ENCODE measurements at places on chromosomes 12 and 14.

GRCh38 chr12:125247477-125247876, 182.2 kb downstream of the AACS start:
- no peak for DNase-seq

DNA sequence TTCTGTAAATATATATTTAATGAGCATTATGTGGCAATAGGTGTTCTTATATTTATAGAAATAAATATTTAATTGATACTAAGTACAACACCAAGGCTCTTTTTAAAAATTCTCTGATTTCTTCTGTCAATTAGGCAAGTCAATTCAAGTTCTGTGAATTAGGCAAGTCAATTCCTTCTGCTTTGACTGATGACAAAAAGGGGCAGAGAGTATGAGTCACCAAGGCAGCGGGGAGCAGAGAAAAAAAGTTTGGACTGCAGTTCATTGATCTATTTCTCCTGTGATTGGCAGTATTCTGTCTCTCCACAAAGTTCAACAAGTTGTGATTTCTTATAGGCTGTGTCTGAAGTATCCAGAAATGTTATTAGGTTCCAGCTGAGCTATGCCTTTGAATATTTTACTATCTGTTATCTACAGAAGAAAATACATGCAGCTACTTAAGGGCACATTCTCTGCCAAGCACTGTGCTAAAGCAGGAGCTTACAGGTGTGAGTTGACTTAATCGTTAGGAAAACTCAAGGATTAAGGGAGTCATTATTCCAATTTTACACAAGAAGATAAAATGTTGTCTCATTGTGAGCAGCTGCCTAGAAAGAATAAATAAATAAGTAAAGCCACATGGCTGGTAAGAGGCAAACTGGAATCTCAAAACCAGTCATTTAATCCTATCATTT, 206.4 kb upstream of the ALG10B start:
- no peak for DNase-seq

DNA sequence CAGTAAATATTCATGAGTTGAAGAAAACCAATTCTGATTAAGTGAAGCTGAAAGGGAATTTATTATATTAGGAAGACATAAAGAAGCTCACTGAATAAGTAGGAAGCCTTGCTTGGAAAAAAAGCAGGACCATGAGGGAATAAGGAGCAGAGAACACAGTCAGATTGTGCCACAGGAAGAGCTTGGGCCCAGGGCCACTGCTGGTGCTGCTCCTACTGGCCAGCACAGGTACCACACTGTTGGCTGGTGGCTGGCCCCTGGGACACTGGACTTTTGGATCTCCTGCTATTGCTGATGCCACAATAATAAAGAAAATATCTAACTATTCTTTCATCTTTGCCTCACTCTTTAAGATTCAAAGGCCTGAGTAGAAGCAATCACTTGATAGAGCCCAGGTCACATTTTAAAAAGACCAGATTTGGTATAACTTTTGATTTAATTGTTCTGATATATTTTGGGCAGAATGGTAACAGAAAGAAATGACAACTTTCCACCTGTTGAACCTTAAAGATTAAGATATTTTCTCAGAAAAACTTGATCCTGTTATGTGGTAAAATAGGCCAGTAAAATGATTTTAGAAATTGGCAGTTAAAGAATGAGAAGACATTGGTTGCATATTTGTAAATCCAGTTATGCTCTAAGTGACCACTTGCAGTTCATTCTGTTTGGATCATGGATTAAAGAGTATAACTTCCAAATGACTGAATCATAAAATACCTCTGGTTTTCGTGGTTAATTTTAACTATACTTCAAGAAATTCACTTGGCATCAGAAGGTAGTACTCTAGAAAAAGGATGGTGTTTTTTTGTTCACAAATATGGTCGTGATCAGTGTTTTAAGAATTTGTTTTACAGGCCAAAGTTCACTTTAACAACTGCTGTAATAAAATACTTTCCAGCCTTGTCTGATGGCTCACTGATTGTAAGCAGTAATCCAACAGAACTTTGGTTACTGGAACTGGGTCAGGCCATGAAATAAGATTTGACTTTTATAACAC, 68.3 kb downstream of the DERA start:
- peak; percentile 98 for DNase-seq

DNA sequence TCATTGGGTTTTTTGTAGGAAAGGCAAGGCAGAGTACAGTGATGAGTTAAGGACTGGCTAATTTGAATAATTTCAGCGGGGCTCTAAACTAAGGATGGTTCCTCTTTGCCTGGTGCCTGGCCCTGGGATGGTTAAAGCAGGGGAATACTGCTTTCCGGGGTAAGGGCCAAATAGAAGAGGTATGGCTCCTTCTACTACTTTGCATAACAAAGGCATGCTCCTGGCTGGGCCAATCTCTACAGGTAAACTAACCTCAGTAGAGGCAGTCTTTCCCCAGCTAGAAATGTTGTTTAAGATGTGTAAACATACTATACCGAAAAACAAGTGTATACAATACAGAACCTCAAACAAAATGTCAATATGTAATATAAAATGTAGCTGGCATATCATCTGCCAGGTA, 1239.0 kb downstream of the SLC16A7 start:
- no peak for DNase-seq

DNA sequence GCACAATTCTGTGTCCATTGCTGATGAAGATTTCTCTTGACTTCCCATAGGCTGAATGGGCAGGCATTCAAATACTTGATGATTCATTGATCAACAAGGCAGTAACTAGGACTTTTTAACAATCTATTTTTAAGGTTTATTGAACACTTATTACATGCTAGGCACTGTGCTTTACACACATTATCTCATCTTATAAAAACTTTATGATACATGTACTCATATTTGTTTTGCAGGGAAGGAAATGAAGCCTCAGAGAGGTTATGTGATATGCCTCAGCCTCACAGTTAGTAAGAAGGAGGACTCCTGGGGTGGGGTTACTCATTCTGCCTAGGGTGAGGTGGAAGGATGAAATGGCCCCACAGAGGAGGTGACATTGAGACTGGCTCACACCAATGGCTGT, 12.9 kb upstream of the EMP1 start:
- no peak for DNase-seq

DNA sequence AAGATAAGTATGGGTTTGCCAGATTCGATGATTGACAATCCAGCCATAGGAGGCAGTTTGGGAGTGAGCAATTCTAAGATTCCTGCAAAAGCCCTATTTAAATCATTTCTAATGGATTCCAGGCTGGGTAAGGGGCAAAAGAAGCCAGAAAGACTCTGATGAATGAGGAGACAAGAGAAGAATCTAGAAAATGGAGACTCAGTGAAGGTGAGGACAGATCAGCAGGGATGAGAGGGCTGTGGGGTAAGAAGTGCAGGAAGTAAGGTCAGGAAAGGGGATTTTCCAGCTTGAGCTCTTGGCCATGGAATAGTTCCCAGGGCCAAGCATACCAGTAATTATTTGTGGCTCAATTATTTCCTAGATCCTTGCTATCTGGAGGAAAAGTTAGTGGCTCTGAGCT, 87.3 kb downstream of the TMX1 start:
- no peak for DNase-seq

DNA sequence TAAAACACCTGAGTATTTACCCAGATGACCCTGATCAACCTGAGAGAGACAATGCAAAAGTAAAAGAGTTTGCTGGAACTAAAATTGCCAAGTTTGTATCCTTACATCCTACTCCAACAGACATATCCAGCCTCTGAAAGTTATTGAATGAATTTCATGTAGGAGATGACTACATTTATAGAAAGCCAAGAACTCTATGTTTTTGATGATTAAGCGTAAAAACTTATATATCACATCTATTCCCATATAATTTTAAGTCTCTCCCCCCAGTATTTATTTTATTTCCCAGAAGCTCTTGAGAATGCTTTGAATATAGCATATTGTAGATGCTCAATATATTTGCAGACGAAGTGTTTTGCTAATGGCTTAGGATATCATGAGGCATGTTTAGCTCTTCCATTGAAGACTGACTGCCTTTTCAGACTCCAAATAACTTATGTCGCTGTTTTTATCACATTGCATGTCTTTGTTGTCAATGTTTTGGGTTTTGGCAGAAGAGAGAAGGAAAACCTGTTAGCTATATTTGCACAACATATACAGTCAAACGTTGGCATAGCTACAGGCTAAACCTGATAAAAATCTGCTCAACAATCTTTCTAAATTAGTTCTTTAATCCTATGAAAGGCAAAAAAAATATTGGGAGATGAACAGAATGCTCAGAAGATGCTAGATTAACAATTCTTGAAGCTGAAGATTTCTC, 213.6 kb downstream of the DIO2 start:
- DNase-seq: no peak

DNA sequence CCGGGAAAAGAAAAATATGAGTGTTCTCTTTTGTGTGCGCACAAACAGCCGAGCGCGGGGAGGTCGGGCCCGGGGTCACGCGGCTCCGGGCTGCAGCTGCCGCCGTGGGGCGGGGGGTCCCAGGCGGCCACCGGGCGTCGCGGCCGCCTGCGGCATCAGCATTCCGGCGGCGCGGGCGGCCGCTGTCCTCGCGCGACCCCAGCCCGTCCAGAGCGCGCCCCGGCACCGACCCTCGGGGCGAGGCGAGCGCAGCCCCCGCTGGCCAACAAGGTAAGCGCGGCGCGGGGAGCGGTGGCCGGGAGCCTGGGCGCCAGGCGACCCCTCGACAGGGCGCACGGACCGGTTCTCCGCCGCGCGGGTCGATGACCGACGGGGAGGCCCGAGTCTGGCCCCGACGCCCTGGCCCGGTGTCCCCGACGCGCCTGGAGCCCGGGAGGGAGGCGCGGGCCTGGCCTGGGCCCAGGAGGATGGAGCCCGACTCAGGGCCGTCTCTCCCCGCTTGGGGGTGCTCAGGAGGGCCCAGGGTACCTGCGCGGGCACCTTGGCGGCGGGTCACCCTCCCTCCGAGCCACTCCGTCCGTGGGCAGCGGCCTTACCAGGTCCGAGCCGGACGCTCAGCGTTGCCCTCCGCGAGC, 103.9 kb upstream of the DIO3 start:
- DNase-seq: no peak

DNA sequence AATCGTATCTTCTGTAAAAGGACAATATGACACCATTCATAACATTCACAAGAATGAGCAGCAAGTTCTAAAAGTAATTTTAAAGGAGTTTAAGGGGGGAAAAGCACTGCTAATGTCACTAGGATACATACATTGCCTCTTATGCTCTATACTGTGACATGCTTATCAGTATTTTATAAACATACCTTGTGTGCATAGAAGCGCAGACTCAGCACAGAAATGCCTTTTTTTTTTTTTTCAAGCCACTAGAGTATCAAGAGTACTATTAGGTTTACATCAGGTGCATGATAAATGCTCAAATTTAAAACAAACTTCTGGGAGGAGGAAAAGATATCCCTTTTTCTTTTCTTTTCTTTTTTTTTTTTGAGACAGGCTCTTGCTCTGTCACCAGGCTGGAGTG, 13.6 kb upstream of the SMARCC2 start:
- DNase-seq: no peak

GRCh38 chr12:3319723-3320492, 171.1 kb upstream of the PRMT8 start:
- DNase-seq: no peak

DNA sequence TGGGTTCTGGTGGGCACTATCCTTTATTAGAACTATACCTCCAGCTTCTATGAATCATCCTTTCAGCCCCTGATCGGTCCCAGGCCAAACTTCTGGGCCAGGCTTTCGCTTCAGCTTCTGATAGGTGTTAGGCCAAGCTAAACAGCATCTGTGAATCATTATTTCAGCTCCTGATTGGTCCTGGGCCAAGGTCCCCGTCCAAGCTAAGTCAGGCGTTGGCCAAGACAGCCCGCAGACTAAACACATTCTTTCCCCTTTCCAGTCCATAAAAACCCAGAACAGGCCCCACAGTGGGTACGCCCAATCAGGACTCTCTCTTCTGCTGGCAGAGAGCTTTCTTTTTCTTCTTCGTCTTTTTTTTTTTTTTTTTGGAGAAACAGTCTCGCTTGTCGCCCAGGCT, 1808.9 kb upstream of the SEL1L start:
- peak; percentile 4 for DNase-seq

DNA sequence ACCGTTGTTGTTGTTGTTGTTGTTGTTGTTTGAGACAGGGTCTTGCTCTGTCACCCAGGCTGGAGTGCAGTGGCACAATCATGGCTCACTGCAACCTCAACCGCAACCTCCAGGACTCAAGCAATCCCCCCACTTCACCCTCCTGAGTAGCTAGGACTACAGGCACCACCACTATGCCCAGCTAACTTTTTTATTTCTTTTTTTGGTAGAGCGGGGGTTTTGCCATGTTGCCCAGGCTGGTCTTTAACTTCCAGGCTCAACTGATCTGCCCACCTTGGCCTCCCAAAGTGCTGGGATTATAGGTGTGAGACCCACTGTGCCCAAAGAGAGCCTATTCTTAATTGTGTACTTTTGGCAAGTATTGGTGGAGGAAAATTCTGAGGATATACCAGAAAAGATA, 25.7 kb downstream of the MOK start:
- DNase-seq: no peak

DNA sequence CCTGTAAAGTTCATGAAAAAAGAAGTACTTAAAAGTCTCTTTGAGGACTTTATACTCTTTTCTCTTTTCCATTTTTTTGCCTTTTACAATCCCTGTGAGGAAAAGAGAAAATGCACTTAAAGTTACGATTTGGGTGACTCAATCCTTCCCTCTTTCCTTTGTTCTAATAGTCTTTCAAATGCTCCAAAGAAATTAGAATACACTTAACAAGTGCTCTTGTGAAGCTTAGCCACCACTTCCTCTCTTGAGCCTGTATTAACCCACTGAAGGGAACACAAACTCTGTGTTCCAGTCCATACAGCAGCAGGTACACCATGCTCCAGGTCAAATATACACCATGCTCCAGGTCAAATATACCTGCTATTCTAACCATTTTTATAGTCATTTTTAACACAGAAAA, 581.1 kb upstream of the MGAT4C start:
- DNase-seq: no peak

DNA sequence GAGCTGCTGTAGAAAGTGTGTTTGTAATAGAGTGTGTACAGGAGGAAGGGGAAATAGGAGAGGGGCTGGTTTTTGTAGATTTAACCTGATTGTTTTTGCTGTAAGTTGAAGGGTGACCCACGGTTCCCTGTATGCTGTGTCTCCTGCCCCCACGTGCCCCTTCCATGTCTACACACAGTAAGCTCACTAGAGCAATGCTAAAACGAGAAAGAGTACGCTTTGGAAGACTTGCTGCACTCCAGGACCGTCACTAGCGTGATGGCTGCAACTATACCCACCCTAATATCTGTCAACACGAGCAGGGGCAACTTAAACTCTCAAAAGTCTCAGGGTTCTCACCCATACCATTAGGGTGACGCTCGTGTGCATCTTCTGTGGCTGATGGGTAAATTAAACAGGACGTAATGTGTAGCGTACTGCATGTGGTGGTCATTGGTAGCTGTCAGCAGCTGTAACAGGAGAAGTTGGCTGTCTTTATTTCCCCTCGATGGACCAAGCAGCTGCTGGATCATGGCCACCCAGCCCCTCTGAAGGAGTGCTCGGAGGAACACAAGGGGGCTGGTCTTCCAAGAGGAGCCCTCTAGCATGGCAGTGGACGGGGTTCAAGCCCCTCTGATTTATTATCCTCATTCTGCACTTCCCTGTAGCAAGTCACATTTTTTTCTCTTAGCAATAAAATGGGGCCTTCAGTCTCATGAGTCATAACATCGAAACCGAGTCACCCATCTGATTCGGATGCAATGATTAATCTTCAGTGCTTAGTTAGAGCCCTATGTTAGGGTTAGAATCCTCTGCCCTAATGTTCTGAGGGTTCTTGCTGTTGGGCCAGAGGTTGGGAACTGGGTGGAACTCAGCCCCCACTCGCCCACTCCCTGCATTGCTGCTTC, 14.0 kb downstream of the CCND2 start:
- no peak for DNase-seq

- DNase-seq: no peak
Observed at GRCh38 chr12:1930803-1931597, 12.5 kb upstream of the CACNA2D4 start.

GRCh38 chr14:42778984-42779383, 1172.3 kb downstream of the LRFN5 start:
- DNase-seq: no peak

Data from BJ (cell line).